CD4-positive, alpha-beta T cell treated with Interleukin-15 for 4 hours (primary cell): ENCODE measurements at places on chromosomes 2 and 18.

DNA sequence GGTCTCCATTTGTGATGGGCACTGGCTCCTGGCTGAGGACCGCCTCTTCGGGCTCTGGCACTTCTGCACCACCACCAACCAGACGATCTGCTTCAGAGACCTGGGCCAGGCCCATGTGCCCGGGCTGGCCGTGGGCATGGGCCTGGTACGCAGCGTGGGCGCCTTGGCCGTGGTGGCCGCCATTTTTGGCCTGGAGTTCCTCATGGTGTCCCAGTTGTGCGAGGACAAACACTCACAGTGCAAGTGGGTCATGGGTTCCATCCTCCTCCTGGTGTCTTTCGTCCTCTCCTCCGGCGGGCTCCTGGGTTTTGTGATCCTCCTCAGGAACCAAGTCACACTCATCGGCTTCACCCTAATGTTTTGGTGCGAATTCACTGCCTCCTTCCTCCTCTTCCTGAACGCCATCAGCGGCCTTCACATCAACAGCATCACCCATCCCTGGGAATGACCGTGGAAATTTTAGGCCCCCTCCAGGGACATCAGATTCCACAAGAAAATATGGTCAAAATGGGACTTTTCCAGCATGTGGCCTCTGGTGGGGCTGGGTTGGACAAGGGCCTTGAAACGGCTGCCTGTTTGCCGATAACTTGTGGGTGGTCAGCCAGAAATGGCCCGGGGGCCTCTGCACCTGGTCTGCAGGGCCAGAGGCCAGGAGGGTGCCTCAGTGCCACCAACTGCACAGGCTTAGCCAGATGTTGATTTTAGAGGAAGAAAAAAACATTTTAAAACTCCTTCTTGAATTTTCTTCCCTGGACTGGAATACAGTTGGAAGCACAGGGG, 5.5 kb downstream of the TMEM37 start:
- no peak for DNase-seq

GRCh38 chr18:38932752-38933151, 1367.2 kb upstream of the CELF4 start:
- no peak for DNase-seq

GRCh38 chr18:74936343-74936742, 272.6 kb downstream of the PTGR3 start:
- no peak for DNase-seq

- no peak for DNase-seq
Observed at GRCh38 chr2:19576411-19576810, 218.0 kb upstream of the OSR1 start.

- DNase-seq = no peak
Observed at GRCh38 chr2:46914578-46915230, 902 bp downstream of the MCFD2 start.

GRCh38 chr2:73281244-73281643, 3.0 kb downstream of the FBXO41 start:
- no peak for DNase-seq
